NCI-H1694 (cell line): ENCODE measurements at places on chromosomes 7 and 10.

- no peak for DNase-seq
Measured at GRCh38 chr10:77563638-77564270, 73.9 kb downstream of the KCNMA1 start.

DNA sequence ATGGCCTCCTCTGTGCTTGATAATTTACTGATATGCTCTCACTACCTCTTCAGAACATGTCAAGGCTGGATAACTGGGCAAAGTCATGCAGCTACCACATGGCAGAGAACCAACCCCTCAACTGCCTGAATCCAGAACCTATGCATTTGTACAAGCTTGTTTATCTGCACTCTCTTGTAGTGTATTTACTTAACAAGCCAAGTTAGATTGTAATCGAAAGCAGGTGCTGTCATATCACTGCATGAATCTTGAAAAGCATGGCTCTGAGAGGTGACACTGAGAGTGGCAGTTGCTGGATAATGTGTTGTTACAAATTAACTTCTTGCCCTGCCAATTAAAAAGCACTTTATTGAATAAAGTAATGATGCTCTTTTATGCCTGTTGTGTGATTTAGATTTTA, 588.6 kb downstream of the NRG3 start:
- DNase-seq, result no peak

DNA sequence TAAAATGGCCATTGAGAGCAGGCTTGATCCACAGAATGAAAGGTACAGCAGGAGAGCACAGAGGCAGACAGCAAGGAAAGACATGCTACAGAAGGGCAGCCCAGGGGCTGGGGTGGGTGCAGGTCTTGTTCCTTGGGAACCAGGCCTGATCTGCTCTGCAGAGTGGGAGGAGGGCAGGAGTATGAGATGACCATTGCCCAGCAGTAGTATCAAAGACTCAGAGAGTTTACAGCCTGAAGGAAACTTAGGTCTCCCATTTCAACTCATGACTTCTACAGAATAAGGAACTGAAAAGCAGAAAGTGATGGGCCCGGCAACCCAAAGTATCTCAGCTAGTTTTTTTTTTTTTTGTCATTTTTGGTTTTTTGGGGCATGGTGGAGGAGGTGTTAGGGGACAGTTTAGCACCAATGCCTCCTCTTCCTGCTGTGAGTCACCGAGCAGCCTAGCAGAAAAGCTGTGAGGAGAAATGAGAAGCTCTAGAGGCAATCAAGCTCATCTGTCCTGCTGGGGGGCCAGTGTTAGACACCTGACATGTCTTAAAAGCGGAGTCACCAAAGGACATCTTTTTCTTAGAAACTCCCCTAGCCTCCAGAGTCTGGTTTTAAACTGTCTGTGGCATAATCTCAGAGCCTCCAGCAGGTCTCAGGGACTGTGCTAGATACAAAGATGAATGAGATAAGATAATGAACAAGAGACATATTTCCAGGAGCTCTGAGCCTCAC, 34.3 kb upstream of the HERPUD2 start:
- no peak for DNase-seq

- peak; percentile 70 for DNase-seq
Measured at GRCh38 chr10:103759100-103759781, 96.1 kb downstream of the SH3PXD2A start.
